ENCODE measurements at places on chromosomes 5 and 9. TPM values are rescaled to one million over a fixed set of nuclear protein-coding genes. Genes with fewer than 3 reads are reported as not detected.

IFNB1 gene
- not detected for total RNA-seq

C9orf153 gene
- not detected for total RNA-seq

IFNE gene
- total RNA-seq, result 0.34 TPM

SOX30 gene
- not detected for total RNA-seq

TMEM232 gene
- 10.9 TPM for total RNA-seq

CBY3 gene
- not detected for total RNA-seq

LAMC3 gene
- total RNA-seq, result 7.5 TPM

TRIM36 gene
- 5.0 TPM for total RNA-seq
